ENCODE measurements at places on chromosomes 3 and 15.

DNA sequence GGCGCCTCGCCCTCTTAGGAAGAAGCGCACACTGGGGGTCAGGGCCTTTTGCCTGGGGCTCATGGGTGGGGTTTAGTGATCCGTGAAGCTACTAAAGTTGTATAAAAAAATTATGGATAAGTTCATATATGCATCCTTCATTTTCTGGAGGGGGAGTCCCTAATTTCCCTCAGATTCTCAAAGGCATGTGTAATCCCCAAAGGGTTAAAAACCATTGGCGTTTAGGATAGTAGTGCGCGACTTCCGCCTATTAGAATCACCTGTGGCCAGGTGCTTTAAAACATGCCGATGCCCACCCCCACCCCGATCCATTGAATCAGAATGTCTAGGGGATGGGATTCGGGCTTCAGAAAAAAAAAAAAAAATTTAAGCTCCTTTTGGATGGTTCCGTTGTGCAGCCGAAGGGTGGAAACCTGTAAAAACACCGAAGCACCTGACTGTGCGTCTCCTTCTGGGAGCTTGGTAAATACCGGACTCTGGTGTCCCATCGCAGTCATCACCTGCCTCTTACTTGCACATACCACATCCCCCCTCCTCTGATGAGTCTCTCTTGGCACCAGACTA, 570 bp downstream of the APH1B start:
- DNase-seq, result peak; percentile 43

- DNase-seq, result no peak
Observed at GRCh38 chr3:60579734-60580133, 671.5 kb downstream of the FHIT start.

- no peak for DNase-seq
Observed at GRCh38 chr15:65908876-65909275, 39.6 kb downstream of the RAB11A start.

DNA sequence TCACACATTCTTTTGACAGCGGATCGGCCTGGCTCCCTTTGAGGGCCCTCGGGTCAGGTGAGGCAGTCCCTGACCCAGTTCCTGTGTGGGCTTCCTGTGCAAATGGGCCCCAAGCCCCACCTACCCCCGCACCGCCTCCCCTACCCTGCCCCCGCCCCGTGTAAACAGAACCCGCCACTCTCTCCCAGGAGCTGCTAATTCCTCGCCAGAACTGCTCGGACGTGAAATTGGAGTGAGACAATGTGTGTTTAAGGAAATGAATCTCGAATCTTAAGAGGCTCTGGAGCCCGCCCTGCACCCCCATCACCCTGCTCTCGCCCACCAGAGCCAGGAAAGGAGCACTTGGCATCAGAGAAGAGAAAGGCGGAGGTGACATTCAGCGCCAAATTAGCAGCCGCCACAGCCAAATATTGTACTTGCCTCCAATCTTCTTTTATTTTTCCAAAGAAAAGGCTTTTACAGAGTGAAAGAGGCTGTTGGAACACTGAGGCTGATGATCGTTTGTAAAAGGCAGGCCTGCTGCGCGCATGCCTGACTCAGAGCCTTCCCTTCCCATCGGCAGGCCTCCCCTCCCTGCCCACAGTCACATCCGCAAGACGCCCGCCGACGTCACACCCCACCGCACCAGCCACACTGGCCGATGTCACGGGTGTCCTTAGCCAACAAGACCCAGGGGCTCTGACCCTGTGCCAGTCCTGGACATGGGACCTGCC, 53.1 kb downstream of the CACNA2D2 start:
- DNase-seq, result no peak

- no peak for DNase-seq
Observed at GRCh38 chr3:184899953-184900595, 88.1 kb downstream of the VPS8 start.

DNA sequence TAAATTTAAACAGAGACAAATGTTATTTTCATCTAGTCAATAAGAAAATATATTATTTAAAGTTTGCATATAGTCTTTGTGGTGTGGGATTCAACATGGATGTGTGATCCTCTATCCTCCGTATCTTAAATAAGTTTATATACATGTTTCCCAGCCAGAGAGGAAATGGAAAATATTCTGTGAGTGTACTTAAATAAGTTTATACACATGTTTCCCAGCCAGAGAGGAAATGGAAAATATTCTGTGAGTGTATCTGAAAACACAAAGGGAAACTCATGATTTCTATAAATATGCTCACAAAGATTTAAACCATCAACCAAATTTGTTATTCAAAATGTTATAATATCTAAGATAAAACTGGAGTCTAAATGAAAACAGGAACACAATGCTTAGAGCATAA, 110.0 kb upstream of the MELTF start:
- no peak for DNase-seq

- no peak for DNase-seq
Observed at GRCh38 chr3:73234354-73235014, 173.0 kb downstream of the EBLN2 start.

- DNase-seq, result no peak
Observed at GRCh38 chr15:72345806-72346205, 25.8 kb upstream of the CELF6 start.

GRCh38 chr3:123686251-123686650, 101.4 kb upstream of the HACD2 start:
- no peak for DNase-seq

DNA sequence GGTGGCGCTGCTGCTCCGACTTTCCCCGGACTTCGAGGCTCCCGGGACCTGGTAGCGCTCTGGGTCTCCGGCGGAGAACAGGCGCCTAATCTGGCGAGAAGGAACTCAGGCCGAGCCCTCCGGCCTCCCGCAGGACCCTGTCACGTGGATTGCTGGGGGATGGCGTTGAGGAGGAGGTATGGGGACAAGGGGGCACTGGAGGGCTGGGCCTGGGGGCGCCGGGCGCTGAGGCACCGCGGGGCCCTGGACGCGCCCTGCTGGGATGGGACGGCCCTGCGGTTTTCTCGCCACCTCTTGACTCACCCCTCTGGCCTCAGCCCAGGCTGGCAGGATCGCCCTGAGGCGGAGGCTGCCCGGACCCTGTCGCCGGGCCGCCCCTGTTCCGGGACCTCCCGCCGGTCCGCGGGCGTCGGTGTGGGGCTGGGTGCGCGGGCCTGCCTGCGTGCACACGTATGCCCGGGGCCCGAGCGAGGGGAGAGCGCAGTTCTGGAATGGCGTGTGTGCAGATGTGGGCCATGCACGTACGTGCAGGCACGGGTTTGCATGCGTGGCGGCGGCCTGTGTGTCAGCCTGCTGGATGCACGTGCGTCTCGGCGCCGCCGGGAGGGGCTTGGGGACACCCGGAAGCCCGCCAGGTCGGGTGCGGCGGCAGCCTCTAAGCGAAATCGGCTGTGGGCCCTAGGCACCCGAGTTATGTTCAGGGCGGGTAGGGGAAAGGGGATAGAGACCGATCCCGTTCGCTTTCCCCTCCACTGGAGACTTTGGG, 752 bp downstream of the C15orf39 start:
- DNase-seq, result peak; percentile 79

- DNase-seq, result no peak
Observed at GRCh38 chr3:189166321-189166720, 5.5 kb upstream of the TPRG1 start.

DNA sequence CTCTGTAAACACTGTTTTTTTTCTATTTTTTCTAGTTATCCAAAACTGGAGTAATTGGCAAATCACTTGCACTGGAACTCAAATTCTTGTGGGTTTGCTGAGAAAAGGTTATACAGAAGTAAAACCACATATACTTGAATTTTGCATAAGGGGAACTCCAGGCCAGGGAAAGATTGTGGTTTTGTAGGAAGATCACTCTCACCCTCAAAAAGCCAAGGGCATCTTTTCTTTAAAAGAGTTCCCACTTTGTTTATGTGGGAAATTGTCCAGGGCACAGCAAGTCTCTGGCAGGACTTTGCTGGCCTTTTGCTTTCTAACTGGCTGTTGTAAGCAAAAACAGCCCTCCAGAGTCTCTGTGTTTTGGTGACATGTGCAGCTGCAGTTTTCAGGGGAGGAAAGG, 340.3 kb upstream of the RBMS3 start:
- DNase-seq, result no peak

GRCh38 chr15:72770673-72771328, 12.8 kb downstream of the ADPGK start:
- no peak for DNase-seq

- peak; percentile 52 for DNase-seq
Observed at GRCh38 chr15:100671858-100672543, 69.6 kb downstream of the ASB7 start.

GRCh38 chr15:39451871-39452270, 129.0 kb upstream of the THBS1 start:
- DNase-seq, result no peak

DNA sequence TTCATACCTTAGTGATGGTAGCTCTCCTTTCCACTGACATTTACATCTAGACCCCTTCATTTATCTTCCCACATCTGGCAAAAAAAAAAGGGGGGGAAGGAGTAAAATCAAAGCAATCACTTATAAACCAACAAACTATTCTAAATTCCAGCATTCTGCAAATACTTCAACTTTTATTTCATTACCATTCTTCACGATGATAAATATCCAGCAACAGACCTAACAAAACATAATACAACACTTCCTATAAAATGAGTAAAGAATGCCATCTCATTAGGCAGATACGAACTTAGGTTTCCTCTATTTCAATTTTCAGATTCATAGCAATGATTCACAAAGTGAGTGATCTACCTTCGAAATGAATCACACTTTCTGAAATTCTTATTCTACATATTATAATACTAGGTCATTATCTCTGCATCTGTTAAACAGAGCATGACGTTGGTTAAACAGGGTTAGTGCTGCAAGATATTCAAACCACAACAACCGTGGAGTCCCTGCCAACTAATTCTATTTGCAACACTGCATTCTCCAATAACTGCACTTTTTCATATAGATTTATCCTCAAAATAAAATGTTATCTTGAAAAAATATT, at the start of gene LRRFIP2:
LRRFIP2 (minus strand) TSS at position 51 of the 595 bp plus-strand sequence. CDS start 25,599 bp downstream, outside the sequence.
- no peak for DNase-seq

DNA sequence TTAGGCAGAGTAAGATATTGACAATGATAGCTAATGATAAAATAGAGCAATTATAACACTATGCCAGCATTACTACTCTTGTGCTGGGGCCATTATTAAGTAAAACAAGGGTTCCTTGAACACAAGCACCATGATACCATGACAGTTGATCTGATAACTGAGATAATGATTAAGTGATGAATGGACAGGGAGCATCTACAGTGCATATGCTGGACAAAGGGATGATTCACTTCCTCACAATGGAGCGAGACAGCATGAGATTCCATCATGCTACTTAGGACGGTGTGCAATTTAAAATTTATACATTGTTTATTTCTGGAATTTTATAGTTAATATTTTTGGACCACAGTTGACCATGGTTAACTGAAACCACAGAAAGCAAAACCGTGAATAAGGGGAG, 156.6 kb downstream of the FHIT start:
- no peak for DNase-seq

GRCh38 chr3:123005291-123005690, 22.3 kb downstream of the SEMA5B start:
- DNase-seq, result no peak

GRCh38 chr15:75661100-75661755, 13.5 kb downstream of the SNX33 start:
- peak; percentile 60 for DNase-seq

GRCh38 chr15:85849946-85850345, 55.2 kb upstream of the KLHL25 start:
- DNase-seq, result no peak

- no peak for DNase-seq
Observed at GRCh38 chr15:100218434-100218833, 123.3 kb downstream of the ADAMTS17 start.

GRCh38 chr3:158384019-158384418, 187.0 kb upstream of the MLF1 start:
- DNase-seq, result no peak

GRCh38 chr3:178238179-178238578, 298.1 kb upstream of the KCNMB2 start:
- DNase-seq, result no peak

DNA sequence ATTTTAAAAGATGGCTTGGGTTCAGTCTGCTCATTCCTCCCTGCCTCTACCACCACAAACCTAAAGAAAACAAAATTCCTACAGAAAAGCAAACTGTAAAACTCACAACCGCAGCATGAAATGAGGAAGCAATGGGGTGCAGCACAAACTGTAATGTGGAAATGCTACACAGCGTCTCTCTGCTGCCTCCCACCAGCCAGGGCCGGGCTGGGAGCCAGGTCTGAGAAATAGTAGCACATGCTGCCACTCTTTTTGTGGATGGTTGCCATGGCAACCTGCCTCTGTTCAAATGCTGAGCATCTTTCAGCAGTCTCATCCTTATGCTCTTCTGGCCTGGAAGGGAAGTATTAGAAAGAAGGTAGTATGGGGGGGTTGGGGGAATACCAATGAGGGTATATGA, 55.4 kb downstream of the EOMES start:
- no peak for DNase-seq
